ENCODE measurements at places on chromosomes 3 and 15.

DNA sequence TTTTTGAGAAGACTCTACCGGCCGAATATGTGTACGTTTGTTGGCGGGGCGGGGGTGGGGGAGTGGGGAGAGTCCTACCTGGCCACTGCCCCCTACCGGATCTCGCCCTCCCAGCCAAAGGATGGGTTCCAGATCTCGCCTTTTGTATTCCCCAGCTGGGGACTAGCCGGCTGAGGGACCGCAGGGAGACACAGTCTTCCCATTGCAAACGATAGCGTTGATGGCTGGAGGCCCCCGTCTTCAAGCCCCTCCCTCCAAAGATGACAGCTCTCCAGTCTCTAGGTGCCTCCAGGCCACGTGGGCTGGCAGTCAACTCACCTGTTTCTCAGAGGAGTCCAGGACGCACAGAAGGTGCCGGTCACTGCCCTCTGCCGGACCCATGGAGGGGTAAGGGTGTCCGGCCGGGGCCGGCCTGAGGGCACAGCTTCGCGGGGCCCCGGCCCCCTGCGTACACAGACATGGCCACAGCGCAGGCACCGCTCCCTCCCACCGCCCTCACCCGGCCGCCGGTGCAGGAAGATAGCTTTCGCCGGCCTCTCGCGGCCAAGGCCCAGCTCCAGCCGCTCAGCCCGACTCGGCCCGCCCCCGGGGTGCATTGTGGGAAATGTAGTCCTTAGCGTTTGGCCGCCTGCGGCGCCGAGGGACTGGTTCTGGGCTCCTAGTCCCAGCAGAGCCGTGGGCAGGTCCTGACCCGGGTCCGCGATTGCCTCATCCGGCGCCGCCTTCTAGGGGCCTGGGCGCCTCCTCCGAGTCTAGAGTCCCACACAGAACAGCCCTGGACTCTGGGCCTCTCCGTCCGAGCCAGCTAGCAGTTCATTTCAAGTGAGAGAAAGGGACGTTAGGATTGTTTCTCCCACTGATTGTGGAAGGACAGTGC, at the start of gene MON1A:
TSS of gene MON1A (minus strand) at position 521 of the 877 bp plus-strand sequence. CDS start 16,465 bp downstream, outside the sequence.
- DNase-seq = peak; percentile 89

GRCh38 chr3:190739641-190740185, 122.8 kb downstream of the GMNC start:
- DNase-seq = no peak

DNA sequence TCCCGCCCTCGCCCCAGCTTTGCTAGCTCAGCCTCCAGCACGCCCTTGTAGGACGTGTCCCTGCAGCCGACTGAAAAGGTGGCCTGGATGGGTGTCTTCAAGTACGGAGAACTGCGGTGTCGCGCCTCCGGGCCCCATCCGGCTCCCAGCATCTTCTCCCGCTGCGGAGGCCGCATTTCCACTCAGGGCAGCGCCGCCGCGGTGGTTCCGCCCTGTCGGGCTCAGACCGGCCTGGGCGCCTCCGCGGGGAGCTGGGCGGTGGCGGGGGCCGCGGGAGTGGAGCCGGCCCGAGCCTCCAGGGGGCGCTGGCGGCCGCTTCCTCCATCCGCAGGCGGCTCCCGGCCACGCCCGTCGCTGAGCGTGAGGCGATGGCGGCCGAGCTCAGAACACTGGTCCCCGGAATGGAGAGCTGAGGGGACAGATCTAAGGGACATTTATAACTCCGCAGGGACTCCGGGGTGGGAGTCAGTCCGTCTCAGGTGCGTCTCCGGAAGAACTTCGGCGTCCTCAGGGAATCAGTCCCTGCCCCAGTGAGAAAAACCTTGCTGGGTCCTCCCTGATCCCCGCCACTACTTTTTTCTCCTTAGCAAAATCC, 13.6 kb upstream of the SMCO1 start:
- DNase-seq = peak; percentile 80

DNA sequence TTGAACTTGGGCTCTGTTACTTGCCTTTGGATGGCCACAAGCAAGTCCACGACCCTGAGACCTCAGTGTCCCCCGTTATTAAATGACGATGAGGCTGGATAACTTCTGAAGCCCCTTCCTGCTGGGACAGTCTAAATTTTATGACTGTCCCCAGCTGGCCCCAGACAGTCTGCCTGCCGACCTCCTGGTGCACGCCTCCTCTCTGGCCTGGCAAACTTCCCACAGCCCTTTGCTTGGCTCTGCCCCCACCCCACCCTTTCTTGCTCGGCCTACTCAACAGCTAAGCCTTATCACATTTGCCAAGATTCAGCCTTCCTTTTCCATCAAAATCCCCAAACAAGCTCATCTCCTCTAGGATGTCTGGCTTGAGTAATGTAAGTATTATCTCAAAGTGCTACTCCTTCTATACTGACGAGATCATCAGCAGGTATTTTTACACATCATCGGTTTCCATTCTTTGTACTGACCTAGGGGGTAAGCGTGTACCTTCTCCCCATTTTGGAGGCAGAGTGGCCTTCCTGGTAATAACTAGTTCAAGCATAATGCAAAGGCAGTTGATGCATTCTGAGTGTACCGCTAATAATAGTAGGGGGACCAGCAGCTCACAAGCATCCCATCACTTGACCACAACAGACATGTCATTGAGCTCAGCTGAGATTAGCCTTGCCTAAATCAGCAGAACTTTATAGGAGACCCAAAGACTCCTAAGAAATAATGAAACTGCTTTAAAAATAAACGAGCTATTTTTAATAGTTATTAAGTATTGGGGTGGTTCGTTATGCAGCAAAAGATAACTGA, 120.8 kb upstream of the HACD2 start:
- DNase-seq = no peak

- no peak for DNase-seq
Observed at GRCh38 chr3:183315739-183316138, 62.7 kb downstream of the B3GNT5 start.

DNA sequence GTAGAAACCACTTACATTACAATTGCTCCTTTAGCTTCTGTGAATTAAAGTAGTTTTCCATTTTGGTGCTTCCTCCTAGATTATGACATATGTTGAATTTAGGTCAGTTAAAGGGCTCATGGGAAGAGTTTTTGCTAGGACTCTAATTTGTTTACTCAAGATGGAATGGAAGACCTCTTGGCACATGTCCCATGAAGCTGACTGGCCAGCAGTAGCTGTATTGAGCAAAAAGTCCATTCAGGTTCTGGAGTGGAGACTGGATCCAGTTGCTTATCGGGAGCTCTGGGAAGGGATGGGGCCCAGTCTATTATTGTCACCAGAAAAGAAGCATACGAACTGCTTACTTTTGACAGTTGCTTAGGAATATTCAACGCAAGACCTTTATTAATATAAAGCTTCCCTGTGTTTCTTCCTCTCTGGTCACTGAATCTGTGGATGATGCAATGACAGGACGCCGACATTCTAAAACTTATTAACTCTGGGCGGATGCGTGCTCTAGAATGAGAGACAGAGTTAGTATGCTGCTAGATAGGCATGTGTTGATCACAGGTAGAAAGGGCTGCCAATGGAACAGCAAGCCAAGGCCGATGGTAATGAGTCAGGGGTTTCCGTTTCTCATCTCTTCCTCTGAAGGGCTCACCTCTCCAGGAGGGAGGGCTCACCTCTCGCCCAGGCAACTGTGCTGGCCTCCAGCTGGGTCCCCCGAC, 155.8 kb downstream of the NR1D2 start:
- no peak for DNase-seq

DNA sequence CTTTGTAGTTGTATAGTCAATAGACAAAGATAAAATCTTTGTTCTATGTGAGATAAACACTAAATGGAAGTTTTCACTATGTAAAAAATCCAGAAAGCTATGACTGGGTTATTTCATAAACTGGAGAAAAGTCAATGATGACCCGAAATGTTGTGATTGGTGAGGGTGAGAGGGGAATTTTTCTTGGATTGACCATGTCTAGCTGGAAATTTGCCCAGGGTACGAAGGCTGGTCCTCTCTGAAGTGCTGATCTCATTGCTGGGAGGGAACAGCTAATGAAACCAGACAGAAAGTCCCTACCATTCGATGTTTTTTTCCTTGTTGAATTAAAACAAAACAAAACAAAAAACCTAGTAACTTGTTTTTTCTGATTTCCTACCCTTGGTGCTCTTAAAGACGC, 14.3 kb downstream of the TPRG1 start:
- DNase-seq = peak; percentile 64

DNA sequence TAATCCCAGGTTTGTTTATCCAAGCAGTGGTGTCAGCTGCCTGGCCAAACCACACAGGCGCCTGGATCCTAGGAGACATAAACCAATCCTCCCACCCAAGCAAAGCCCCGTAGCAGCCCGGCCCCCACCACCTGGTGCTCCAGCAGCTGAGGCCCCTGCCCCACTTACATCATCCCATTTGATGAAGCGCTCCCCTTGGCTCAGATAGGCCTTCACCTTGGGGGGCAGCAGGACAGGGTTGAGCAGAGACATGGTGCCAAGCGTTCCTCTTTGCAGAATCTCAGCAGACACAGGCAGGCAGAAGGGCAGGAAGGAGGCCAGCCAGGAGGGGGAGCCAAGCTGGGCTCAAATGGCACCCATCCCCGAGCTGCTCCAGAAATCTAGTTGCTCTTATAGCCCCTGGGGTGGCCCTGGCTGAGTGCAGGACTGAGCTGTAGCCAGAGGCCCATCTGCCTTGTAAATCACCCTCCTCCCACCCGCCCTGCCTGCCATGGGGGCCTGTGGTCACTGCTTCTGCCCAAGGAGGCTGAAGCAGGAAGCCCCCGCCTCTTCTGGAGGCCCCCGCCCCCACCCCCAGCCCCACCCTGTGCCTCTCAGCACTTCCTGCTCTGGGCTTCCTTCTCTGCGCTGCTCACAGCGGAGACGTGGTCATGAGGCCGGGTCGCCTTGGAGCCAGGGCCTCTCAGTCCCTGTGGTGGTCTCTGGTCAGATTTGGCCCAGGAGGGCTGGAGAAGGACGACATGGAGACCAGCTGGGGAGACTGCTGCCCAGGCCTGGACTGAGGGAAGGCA, at the start of gene PLCB2:
TSS of gene PLCB2 (minus strand) at position 515 of the 791 bp plus-strand sequence. CDS start at position 252, 263 bp downstream.
- peak; percentile 68 for DNase-seq

DNA sequence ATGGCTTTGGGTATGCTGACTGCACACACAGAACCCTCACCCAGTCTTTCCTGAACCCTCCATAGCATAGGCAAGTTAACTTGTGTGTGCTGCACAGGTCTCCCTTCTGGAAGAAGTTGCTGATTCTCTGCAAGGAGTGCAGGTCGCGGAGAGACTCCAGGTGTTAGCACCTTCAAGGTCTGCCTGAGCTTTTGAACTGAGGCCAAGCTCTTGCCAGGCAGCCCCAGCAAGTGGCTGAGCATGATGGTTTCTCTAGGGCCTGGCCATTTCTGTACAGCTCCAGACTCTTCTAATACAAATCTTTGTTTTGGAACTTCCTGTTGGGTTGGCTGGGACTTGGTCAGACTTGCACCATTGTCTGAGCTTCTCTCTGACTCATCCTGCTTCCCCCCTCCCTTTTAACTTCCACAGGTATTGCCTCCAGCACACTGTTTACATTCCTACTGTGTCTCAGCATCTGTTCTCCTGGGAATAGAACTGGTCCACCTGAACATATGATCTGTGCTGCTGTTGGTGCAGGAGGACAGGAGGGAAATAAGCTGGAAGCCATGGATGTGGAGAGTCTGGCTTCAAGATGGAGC, 53.3 kb downstream of the KY start:
- no peak for DNase-seq

DNA sequence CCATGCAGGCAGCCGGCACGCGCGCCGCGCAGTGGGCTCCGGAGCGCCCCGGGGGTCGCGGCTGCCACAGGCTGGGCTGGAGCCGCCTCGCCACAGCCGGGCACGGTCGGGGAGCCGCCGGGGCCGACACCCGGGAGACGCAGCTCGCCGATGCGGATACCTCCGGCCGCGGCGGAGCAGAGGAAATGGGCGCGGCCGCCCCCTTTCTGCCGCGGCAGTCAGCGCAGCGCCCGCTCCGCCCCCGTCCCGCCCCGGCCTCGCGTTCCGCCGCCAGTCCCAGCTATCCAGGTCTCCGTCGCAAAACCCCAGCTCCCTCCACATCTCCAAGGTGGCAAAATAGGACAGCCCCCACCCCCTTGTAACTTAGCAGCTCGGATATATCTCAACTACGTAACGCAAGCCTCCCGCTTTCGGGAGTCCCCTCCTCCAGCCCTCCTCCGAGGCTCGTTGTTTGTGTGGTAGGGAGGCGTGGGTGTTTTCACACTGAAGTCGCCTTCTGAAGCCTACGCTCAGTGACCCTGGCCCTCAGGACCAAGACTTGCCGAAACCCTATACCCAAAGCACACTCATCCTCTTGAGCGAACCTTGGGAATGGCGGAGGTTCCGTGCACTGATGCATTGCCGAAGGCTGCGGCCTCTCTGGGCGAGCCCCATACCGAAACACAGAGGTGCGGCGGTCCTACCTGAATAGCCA, at the start of gene SH3BP5:
TSS of gene SH3BP5 (minus strand) at position 182 of the 694 bp plus-strand sequence. CDS start at position 4, 178 bp downstream.
- DNase-seq = peak; percentile 81

DNA sequence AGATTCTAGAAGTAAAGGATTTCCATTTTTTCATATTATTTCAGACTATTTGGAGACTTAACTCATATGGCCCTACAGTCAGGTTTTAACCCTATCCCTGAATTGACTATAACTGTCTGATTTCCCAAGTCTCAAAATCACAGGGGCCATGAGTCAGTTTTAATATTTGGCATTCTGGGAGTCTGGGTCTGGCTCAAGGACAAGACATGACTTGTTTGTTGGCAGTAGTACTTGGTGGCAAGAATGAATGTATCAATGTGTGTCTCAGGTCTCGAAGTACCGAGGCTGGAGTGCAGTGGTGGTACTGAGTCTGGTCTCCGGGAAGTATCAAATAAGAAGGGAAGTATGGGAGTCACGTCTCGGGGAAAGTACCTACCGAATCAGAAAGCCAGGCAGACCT, 10.8 kb downstream of the UMPS start:
- no peak for DNase-seq

- DNase-seq = peak; percentile 46
Observed at GRCh38 chr15:94306700-94307650, 75.6 kb downstream of the MCTP2 start.

GRCh38 chr15:99518191-99518590, 47.6 kb upstream of the MEF2A start:
- no peak for DNase-seq

- no peak for DNase-seq
Observed at GRCh38 chr3:100637197-100637631, 27.8 kb downstream of the ADGRG7 start.

DNA sequence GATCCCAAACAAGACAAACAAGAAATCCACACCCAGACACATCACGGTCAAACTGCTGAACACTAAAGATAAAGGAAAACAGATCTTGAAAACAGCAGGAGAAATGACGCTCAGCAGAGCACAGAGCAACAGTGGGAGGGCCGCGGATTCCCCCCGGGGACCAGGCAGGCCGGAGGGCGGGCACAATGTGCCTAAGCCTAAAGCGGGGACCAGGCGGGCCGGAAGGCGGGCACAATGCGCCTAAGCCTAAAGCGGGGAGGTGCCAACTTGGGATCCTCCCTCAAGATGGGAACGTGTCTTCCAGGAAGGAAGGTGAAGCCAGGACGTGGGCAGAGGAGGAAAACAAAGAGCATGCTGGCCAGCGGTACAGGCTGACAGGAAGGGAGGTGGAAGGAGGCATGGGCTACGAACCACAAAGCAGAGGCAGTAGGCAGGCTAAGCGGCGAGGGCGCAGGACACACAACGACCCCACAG, 31.1 kb downstream of the CYFIP1 start:
- peak; percentile 28 for DNase-seq

GRCh38 chr3:50172626-50173220, 17.6 kb downstream of the SEMA3F start:
- no peak for DNase-seq

GRCh38 chr15:62847900-62848489, 194.6 kb upstream of the TPM1 start:
- DNase-seq = peak; percentile 52

All from inflammatory macrophage treated with lipopolysaccharide for 4 hours (primary cell).